ENCODE measurements at places on chromosomes 12 and 14.

DNA sequence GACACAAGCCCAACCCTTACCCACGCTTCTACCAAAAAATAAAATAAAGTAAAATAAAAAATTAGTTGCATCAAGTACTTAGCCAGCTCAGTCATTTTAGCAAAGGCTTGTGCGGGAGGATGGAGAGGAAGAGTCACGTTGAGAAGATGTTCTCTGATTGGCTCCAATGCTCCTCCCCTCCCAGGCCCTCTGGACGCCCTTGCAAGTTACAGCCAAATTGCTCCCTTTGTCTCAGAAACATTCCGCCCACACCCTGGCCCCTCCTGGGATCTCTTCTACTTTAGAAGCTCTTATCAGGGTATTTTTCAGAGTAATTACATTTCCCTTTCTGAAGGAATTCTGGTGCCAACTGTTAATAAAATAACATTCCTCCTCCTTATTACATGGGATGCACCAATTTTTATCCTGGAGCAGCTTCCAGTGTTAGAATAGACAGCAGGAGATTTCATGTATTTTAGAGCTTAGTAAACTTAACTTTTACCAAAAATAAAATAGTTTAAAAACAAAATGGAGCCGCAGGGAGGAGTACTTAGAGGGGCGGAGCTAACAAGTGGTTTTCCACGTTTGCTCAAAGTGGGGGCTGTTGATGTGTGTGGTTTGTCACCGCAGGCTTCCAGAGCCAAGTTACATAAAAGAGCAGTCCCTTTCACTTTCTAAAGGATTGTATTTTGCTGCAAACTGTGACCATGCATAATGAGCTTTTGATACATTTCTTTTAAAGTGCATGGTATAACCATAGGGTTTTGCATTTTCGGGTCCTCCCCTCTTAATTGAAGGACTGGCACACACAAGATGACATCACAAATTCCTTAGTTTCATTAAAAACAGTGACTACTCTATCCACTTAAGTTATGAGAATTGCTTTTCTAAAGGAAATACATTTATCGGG is 71.7 kb upstream of the RAP1B start:
- DNase-seq = peak; percentile 15

- no peak for DNase-seq
Measured at GRCh38 chr14:52188381-52188780, 79.1 kb upstream of the PTGDR start.

DNA sequence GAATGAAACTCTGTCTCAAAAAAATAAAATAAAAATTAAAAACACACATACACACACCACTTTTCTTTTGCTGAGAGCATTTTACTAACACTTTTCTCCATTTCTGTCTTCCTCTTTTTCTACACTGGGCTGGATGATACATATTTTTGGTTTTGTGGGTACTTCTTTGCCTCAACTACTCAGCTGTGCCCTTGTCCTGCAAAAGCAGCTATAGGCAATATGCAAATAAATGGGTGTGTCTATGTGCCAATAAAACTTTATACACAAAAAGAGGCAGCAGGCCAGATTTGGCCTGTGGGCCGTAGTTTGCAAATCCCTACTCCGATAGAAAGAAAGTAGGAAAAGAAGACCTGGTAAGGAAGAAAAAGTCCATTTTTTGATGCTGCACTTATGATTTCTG is 6.5 kb downstream of the CLMN start:
- DNase-seq = no peak

- peak; percentile 60 for DNase-seq
Measured at GRCh38 chr12:122836027-122836921, 1.0 kb downstream of the HIP1R start.

GRCh38 chr12:29694002-29694401 is 89.7 kb downstream of the TMTC1 start:
- DNase-seq = no peak

- no peak for DNase-seq
Measured at GRCh38 chr12:8950221-8950527, 729 bp upstream of the M6PR start.

GRCh38 chr12:31868965-31869364 is 90.2 kb upstream of the RESF1 start:
- no peak for DNase-seq

- no peak for DNase-seq
Measured at GRCh38 chr12:53034459-53034858, 15.4 kb upstream of the TNS2 start.

DNA sequence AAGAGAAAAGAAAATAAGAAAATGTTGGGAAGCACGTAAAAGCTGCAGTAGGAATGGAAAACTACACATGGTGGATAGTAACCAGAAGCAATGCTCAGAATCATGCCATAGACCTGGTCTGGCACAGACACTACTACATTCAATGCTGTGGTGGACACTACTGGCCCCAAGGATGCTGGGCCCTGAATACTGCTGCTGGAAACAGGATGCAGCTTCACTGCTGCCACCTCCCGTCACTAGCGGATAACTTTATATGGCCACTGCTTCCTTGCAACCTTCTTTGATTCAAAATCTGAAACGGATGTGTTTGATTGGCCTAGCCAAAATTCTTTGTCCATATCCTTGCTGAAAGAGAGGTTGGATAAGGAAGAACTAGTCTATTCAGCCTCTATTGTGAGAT is 30.7 kb downstream of the ADCY6 start:
- no peak for DNase-seq

- no peak for DNase-seq
Measured at GRCh38 chr12:128871516-128871892, 18.2 kb downstream of the GLT1D1 start.

DNA sequence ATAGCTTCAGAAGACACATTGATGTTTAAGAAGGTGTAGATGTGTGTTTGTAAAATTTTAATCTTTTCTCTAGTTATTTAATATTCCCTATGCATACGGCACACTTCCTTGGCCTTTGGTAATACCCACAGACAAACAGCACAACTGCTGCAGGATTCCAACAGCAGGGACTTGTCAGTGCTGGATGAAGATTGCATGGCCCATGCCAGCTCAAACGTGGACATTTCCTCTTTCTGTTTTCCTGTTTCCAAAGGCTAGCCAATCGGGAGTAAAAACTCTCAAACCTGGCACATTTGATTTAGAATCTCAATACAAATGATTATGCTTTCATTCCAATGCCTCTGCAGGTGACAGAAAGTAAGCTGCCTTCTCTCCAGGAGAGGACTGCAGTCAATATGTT is 22.5 kb upstream of the PDE3A start:
- no peak for DNase-seq

GRCh38 chr12:106051853-106052531 is 86.8 kb downstream of the NUAK1 start:
- DNase-seq = no peak

- DNase-seq = no peak
Measured at GRCh38 chr14:104794099-104794498, 1.4 kb downstream of the AKT1 start.

- peak; percentile 1 for DNase-seq
Measured at GRCh38 chr14:78836777-78837176, 666.6 kb downstream of the NRXN3 start.

GRCh38 chr12:126198966-126199692 is 1133.9 kb downstream of the AACS start:
- DNase-seq = no peak

DNA sequence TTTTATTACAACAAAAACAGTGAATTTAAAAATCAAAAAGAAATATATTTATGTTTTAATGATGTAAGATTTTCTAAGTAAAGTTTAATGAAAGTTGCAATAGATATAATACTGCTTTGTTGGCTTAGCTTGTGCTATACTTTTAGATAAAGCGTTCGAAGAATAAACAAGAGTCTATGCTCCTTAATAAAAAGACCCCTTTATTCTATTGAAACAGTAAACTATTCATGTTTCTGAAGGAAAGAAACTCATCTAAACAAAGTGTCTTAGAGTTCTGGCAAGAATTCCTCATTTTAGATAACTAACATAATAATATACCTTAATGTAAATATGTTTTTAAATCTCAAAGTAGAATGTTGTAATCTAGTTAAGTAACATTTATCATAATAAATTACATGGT is 179.0 kb downstream of the RASSF9 start:
- no peak for DNase-seq

GRCh38 chr14:62126879-62127478 is 364.8 kb downstream of the SNAPC1 start:
- peak; percentile 4 for DNase-seq

- DNase-seq = no peak
Measured at GRCh38 chr12:58566599-58566998, 353.7 kb downstream of the LRIG3 start.

DNA sequence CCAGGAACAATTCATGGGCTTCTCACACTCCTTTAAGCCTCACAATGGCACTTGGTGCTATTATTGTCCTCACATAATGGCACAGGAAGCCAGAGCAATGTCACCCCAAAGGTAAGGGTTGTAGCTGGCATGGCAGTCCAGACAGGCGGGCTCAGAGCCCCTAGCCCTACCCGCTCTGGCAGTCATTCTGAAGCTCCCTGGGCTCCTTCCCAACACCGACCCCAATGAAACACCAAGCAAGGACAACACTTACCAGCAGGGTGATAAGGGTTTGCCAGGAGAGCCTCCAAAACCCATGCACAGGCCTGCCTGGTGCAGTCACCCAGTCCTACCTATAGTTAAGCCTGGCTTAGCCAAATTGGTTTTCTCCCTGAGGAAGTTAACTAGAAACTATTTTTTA is 30.8 kb downstream of the MAX start:
- no peak for DNase-seq

DNA sequence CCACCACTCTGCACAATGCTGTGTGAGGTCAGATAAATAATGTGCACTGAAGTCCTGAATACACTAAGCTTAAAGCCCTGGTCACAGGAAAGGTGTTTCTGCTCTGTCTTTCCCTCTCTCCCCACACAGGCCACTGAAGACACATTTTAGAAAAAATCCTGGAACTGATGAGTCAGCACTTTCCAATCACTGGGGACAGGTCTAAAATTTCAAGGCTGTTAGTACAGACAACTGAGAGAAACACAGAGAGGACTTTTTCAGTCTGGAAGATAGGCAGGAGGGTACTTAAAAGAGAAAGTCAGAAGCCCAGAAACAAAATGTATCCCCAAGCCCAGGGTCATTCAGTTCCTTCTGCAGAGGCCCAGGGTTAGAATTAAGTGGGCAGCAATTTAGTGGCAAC is 333.9 kb upstream of the CCDC196 start:
- no peak for DNase-seq

- DNase-seq = peak; percentile 86
Measured at GRCh38 chr12:113136128-113136989, 798 bp upstream of the RASAL1 start.

DNA sequence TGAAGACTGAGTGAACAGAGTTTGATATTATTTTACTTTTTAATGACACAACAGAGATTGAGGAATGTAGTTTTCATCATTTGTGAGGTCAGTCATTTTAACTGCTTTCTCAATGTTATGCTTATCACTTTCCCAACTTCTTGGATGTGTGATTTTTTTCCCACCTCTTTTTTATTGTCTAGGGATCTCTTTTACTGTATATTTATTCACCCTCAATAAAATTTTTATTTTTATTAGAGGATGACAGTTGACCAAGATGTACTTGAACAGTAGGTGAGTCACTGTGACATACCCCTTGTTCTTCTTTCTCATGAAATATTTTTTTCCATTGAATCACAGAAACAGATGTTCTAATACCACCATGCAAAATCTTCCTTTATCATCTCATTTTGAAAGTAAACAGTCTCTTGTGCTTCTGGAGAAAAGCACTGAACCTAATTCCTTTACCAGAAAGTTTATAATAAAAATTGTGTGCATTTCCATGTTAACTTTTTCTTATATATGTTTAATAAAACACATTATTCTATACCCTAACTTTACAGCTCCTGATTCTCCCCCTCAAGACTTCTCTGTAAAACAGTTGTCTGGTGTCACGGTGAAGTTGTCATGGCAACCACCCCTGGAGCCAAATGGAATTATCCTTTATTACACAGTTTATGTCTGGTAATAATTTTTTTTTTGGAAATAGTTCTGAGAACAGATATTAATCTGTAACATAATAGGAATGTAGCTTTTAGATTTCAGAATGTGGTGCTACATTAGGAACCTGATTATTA is 65.9 kb downstream of the PTPRQ start:
- DNase-seq = no peak

DNA sequence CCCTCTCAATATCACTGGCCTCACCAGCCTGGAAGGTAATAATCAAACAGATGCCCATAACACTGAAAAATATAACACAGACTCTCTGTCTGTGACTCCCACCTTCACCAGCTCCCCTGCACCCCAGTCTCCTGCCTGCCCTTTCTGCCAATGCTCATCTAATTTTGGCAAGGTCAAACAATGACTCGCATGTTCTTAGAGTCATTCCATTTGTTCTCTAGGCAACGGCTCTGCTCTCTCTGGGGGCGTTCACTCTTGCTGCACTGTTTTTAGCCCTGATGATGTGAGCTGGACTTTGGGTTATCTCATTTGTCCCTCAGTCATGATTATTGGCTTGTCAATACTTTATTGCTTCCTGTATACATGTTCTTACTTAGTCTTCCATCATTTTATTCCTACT is 691.8 kb downstream of the FLRT2 start:
- DNase-seq = no peak

DNA sequence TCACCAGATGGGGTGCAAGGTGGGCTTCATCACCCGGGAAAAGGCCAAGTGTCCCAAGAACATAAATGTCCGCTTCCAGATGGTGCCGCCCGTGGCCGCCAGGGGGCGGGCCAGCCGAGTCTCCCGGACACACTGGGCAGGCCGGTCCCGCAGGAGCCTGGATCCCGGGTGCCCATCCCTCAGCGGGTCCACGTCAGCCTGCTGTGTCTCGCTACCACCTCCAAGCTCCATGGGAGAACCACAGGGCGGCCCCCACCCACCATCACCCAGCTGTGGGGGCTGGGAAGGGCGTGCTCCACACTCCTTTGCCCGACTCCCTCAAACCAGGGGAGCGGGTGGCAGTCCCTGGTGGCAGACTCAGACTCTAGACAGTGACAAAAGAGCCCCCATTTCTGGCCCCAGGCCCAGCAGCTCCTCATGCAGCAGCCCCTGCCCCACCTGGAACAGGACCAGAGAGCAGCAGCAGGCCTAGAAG is 22.0 kb upstream of the NUDT14 start:
- no peak for DNase-seq

Data from stimulated activated naive B cell treated with anti-CD40 and anti-IgM and Interleukin-4, amounts not matched to agents 10 μg/mL and 1 μg/mL and 100 μg/mL, for 72 hours (primary cell).